Stimulated activated CD4-positive, alpha-beta T cell treated with anti-CD3 and anti-CD28 coated beads, Interleukin-2, amount 100 ng/mL, for 24 hours (primary cell): ENCODE measurements at places on chromosomes 7 and 10.

- no peak for DNase-seq
Observed at GRCh38 chr7:144653449-144653848, 182.4 kb downstream of the TPK1 start.

- DNase-seq, result no peak
Observed at GRCh38 chr7:156318426-156318825, 322.1 kb upstream of the RNF32 start.

DNA sequence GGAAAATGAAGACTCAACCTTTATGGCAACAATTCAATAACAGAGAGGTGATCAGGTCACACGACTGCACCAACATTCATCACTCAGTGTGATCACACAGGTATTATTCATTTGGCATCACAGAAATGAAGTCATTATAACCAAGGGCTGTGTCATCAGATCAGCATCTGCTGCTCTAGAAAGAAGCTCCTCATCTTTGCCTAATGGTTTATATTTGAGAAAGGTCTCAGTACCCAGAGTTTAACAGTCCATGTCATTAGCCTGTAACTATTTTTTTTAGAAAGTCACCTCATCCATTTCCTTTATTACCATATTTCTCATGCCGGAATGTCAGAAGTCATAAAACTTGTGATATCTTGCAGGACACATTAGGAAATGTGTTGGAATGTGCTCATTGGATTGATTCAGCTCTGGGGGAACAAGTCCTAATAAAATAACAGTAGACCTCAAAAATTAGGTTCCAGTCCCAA lies 45.1 kb upstream of the PRKG1 start:
- no peak for DNase-seq

DNA sequence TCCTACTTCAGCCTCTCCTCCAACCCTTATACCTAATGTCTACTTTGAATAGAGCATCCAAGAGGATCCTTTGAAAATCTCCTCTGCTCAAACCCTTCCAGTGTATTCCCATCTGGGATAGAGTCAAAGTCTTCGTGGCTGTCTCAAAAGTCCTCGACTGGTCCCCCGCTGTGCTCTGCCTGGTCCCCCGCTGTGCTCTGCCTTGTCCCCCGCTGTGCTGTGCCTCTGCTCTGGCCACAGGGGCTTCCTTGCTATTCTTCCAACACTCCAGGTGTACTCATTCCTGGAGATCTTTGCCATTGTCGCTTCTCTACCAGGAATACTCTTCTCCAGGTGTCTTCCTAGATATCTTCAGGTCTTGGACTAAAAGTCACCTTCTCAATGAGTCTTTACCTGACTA lies 36.1 kb upstream of the COMMD3 start:
- DNase-seq, result no peak

DNA sequence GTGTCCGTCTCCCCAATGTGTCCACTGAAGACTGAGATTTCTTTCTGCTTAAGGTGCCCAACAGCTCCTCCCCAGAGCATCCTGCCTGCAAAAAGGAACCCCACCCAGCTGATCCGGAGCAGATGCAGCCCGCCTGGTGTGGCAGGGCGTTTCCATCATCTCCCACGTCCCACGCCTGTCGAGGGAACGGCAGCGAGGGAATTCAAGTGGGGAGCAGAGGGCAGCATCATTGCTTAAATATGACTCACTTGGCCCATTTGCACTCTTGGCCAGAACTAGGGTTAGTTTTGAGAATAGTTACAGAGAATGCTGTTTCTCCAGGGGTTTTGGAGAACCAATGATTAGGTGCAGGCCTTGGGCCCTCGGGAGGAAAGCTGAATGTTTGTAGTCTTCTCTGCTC lies 20.8 kb downstream of the VWA2 start:
- DNase-seq, result no peak

DNA sequence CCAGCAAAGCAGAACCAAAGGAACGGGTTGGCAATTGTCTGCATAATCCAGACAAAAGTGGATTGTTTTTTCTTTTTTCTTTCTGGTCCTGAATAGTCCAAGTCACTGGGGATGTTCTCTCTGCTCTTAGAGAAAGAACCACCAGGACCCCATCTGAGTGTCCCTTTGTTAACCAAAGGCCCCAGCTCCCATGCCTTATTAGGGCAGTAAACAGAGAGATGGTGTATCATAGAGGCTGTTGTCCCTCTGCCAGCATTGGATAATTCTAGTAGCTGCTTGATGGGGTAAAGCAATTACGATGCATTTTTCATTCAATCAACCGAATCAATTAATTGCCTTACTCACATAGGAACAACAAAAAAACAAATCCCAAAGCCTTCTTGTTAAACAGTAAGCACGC lies 213.0 kb downstream of the BUB3 start:
- DNase-seq, result no peak

DNA sequence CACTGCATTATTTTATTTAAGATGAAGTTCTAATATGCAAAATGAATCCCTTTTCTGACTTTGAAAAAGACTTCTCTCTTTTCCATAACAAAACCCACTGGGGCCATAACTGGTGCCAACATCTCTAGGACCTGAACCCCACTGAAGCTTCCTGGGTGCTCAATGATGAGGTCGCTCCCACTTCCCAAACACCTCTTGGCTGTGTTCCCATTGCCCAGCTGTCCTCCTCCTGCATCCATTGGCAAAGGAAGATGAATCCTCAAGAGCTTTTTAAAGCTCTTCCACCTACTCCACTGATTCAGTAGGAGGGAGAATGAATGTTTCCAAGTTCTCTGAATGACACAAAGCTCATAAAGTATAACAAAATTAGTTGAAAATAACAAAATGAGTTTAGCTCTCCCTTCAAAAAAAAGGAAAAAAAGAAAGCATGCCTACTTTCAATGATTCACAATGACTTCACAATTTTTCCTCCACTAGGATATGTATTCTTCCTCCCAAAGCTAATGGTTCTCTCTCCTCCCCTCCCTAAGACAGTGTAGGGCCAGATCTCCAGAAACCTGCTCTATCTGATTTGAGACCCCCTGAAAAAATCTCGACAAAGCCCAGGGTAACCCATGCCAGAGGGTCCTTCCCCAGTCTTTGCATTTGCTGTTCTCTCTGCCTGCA lies 64.8 kb downstream of the SORBS1 start:
- DNase-seq, result no peak

DNA sequence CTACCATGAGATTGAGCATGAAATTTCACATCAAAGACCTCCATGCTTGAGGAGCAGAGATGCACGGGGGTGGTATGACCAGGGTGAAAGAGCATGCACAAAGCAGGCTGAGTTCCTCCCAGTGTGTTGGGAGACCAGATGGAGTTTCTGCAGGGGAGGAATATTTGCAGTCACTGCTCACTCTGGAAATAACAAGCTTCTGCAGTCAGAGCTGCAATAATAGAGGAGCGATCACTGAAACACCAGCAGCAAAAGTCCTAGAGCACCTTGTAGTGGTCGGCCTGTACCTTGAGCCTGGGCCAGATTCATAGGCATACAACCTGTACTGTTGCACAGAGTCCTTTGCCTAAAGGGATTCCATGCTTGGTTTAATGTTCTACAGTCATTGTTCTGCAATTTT lies 184.5 kb upstream of the SP8 start:
- no peak for DNase-seq

- no peak for DNase-seq
Observed at GRCh38 chr7:128215281-128215680, 25.8 kb upstream of the LEP start.

GRCh38 chr7:157239571-157240270 lies 97.1 kb upstream of the DNAJB6 start:
- DNase-seq, result no peak

- DNase-seq, result no peak
Observed at GRCh38 chr10:79052291-79053080, 16.3 kb upstream of the ZMIZ1 start.

DNA sequence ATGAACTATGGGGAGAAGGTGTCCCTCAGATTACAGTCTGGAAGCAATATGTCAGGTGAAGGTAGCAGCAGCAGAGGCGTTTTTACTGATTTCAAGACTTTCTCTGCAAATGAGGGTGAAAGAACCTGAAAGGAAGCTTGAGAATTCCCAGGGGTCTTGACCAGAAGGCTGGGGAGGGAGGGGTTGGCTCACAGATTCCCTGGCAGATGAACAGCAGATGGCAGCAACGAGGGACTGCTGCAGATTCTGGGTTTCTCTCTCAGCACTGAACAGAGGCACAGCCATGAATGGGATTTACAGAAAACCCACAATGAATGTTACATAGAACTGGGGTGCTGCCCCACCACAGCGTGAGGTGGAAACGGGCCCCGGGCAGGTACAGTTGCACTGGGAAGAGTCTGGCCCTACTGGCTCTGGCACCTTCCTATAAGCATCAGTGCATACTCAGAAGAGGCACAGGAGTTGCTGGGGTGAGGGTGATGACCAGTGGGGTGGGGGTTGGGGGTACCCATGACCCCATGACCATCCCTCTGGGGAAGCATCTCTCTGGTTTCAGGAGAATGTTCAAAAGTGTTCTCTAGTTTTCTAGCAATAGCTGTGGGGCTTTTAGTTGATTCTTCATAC lies 317.8 kb downstream of the SH2D4B start:
- DNase-seq, result no peak
